ENCODE measurements at places on chromosomes 2 and 18. TPM values are rescaled to one million over a fixed set of nuclear protein-coding genes. Genes with fewer than 3 reads are reported as not detected.

The ACSL3 gene
- total RNA-seq = 133 TPM

The UGT1A5 gene
- total RNA-seq = not detected

GRCh38 chr18:47701134-47701533 lies 229.3 kb downstream of the SMAD2 start:
- H3K27me3 ChIP-seq = no peaks in the 10 kb centered on the region
- no peaks in the 10 kb centered on the region for H3K4me1 ChIP-seq
- H3K36me3 ChIP-seq = no peaks in the 10 kb centered on the region
- no peak for DNase-seq

DNA sequence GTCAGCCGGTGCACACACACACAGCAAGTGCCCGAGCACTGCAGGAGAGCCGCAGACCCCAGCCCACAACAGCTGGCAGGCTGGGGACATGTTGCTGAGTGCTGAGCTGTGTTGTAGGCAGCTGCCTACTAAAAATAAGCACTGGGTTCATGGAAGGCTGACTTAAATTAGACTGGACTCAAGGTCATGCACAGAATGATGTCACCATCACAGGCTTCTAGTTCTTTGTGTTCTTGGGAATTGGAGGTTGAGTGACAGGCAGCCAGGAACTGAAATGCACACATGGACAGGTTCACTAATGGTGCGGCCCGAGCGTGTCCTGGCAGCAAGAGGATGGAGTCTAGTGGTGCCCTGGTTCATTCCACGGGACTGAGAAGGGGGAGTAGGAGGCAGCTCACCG lies 71.3 kb downstream of the VWA3B start:
- no peak for DNase-seq
- no peaks in the 10 kb centered on the region for H3K36me3 ChIP-seq
- no peak overlapping the region for H3K27ac ChIP-seq
- no peak overlapping the region for H3K4me3 ChIP-seq
- H3K27me3 ChIP-seq = no peaks in the 10 kb centered on the region
- no peaks in the 10 kb centered on the region for H3K4me1 ChIP-seq

DNA sequence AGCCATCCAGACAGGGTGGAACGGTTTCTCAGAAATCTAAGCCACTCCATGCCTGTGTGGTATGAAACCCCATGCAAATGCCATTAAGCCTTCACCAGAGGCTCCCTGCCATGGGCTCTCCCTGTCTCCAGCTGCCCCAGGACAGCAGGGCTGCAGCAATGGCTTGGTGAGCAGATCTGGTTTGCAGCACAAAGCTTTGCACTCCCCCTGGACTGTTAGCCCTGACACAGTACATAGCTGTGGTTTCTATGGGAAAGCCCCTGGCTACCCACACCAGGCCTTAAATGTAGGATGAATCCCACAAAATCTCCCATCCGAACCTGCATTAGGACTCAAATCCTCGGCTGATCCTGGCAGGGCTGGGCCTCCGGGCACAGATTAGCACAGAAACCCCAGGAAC lies 291.6 kb downstream of the TNS1 start:
- H3K27ac ChIP-seq = peak overlapping the region; percentile 30
- peaks cover 7% of the 10 kb centered on the region for H3K4me1 ChIP-seq
- no peak for DNase-seq
- no peaks in the 10 kb centered on the region for H3K27me3 ChIP-seq

Data from hepatocyte (in vitro differentiated cells).